Heart left ventricle (tissue), 16 donors: ENCODE measurements at places on chromosomes 11 and 22.

- no peak for DNase-seq
These were observed 5.8 kb upstream of the SLC43A3 start for GRCh38 chr11:57432714-57433163.

DNA sequence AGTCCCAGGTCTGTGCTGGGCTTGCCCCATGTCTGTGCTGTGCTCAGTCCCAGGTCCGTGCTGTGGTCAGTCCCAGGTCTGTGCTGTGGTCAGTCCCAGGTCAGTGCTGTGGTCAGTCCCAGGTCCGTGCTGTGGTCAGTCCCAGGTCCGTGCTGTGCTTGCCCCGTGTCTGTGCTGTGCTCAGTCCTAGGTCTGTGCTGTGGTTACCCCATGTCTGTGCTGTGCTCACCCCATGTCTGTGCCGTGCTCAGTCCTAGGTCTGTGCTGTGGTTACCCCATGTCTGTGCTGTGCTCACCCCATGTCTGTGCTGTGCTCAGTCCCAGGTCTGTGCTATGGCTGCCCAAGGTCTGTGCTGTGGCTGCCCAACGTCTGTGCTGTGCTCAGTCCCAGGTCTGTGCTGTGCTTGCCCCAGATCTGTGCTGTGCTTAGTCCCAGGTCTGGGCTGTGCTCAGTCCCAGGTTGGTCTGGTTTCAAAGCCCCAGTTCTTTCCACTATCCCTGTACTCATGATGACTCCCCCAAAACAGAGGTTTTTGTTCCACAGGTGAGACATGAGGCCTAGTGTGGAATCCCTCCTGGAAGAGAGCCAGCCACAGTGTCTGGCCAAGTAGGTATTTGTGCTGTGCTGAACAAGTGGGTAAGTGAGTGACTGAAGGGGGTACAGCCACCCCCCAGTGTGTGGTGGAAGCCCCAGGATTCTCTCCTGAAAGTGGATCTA is 34.8 kb downstream of the IRAG1 start:
- DNase-seq, result no peak

- DNase-seq, result no peak
These were observed 33.6 kb upstream of the FIBIN start for GRCh38 chr11:26960281-26960680.

GRCh38 chr11:64894070-64894811 is 15.8 kb upstream of the EHD1 start:
- DNase-seq, result peak; percentile 87

GRCh38 chr22:23774922-23775436 is 2.3 kb downstream of the MMP11 start:
- no peak for DNase-seq

- no peak for DNase-seq
These were observed 107.5 kb downstream of the FEZ1 start for GRCh38 chr11:125388611-125389010.
